DND-41 (cell line): ENCODE measurements at places on chromosomes 12 and 14.

GRCh38 chr14:93103392-93104080, 12.2 kb downstream of the ITPK1 start:
- H3K4me1 ChIP-seq = peaks cover 20% of the 10 kb centered on the region
- peak; percentile 88 for DNase-seq

- H3K27ac ChIP-seq = peak overlapping the region; percentile 52
- H3K27me3 ChIP-seq = no peaks in the 10 kb centered on the region
- DNase-seq = peak; percentile 71
- peaks cover 61% of the 10 kb centered on the region for H3K4me1 ChIP-seq
- H3K4me3 ChIP-seq = no peak overlapping the region
Observed at GRCh38 chr12:46217541-46218321, 51.1 kb downstream of the SLC38A1 start.

DNA sequence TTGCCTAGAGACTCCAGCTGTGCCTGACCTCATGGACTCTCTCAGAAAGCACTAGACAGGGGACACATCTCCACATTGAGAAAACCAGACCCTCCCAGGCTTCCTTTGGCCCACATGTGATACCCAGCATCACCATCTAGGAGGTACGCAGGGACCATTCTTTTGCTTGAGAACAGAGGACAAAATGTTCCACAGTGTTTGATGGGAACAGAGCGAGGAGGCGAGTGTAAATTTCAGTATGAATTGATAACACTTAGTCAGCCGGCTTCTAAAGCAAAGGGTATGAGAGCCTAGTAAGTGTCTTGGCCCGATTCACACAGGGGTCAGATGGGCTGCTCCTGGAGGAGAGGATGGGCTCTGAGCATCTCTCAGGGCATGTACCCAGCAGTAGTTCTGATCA, 1052.4 kb downstream of the BCL11B start:
- H3K27me3 ChIP-seq = no peaks in the 10 kb centered on the region
- no peak for DNase-seq
- peak overlapping the region; percentile 37; the same call in 1 of the 2 replicates for H3K27ac ChIP-seq
- H3K4me1 ChIP-seq = peaks cover 48% of the 10 kb centered on the region
- no peak overlapping the region for H3K4me3 ChIP-seq

GRCh38 chr12:114852976-114853529, 169.1 kb upstream of the TBX3 start:
- H3K36me3 ChIP-seq = no peaks in the 10 kb centered on the region
- no peaks in the 10 kb centered on the region for H3K27me3 ChIP-seq
- H3K4me1 ChIP-seq = no peaks in the 10 kb centered on the region
- H3K4me3 ChIP-seq = no peak overlapping the region
- no peak overlapping the region for H3K27ac ChIP-seq
